ENCODE measurements at places on chromosomes 11 and 22.
A peak's percentile ranks its signal among the peaks of the same experiment; 100 is the strongest.

GRCh38 chr11:134082990-134083389, 14.1 kb downstream of the JAM3 start:
- DNase-seq, result no peak

DNA sequence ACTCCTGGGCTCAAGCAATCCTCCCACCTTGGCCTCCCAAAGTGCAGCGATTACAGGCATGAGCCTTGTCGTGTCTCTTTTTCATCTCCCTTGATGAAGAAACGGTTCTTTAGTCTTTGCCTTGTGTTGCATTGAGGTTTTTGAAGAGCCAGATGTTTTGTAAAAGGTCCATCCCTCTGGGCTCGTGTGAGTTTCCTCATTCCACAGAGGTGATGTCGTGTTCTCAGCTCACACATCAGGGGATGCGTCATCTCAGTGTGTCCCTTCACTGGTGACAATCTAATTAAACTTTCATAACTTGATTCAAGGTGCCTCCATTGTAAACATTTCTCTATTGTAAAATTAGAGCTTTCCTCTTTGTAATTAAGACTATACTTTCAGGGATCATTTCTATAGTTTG, 29.7 kb upstream of the TEF start:
- DNase-seq, result no peak

DNA sequence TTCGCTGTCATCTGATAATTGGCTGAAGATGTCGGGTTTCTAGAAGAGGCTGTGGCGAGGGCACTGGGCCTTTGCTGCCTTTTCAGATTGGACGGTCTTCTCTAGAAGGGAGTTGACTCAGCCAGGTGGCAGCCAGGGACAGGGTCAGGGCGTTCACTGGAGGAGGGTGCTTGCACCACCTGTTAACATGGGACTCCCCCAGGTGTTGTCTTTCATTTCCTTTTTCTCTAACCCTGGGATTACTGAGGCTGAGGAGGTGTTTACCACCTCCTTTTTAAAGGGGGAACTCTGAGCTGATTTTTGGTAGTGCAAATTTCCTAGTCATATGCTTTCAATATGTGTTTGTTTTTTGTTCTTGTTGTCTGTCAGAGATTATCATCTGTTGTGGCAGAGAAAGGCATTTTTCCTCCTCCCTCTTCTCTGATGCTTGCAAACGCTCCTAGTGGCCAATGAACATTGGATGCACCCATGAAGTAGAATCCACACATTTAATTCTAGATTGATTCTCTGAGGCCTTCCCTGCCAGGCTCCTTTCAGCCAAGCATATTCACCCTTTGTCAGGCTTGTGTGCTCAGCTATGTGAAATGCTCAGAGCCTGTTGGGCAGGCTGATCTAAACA, 54.1 kb downstream of the LDLRAD3 start:
- no peak for DNase-seq

GRCh38 chr11:82996966-82997606, 74.6 kb downstream of the RAB30 start:
- DNase-seq, result no peak

GRCh38 chr22:24145446-24146193, 35.7 kb upstream of the SUSD2 start:
- no peak for DNase-seq

GRCh38 chr11:127862406-127862805, 725.0 kb downstream of the ETS1 start:
- DNase-seq, result no peak

DNA sequence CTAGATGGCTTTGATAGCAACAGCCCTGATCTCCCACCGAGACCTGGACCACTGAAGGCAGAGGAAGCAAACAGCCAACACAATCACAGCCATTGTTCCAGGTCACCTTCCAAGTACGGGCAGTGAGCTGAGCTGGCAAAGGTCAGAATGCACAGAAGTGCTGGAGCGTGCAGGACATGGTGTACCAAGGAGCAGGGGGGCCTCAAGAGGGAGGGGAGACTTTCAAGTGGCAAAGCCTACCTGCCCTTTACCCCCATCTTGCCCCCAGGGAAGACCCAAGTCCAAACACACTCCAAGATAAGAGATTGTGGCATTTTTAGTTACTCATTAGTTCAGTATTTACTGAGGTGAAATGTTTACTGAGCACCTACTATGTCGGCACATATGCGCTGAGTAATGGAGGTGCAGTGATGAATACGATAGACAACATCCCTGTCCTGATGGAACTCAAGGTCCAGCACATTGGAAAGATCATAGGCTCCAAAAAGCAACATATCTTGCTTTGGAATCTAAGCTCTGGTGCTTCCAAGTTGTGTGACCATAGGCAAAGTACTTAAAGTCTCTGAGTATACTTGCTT, 26.0 kb upstream of the TTC12 start:
- DNase-seq, result no peak

DNA sequence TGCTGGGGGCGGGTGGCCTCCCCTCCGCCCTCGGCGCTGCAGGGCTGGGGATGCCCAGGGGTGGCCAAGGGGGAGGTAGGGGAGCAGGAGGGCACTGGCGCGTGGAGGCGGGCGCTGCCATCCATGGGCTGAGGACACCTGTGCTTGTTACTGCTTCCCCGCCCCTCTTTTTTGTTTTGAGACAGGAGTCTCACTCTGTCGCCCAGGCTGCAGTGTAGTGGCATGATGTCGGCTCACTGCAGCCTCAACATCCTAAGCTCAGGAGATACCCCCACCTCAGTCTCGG, 683 bp upstream of the FADS3 start:
- DNase-seq, result no peak

DNA sequence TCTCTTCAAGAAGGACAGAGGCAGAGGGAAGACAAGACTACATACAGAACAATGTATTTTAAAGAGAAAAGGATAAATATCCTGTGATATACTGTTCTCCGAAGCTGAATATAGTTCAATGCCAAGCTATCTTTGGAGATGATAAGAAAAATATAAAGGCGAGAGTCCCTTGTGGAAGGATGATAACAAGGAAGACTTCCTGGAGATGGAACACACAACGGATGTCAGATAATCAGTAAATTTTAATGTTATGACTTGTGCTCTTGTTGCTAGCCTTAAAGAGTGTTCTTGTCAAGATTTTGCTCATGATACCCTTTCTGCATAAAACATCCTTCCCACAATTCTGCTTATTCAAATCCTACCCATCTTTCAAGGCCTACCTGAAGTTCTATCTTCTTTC, 6.8 kb upstream of the CTR9 start:
- no peak for DNase-seq

DNA sequence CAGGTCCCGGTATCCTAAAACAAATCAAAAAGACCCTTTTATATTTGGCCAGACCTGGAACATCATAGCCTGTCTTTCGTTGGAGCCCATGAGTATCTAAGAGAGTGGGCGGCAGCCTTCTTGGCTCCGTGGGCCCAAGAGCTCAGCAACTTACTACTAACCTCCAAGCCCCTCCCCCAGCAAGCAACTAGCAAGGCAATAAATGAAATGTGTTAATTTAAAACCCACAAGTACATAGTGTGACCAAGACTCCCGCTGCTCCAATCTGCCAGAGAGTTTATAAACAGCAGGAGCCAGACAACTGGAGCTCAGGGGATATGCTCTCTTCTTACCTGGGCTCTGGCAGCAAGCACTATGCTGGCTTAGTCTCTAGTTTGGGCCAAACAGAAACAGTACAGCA, 40.8 kb upstream of the CYP2D6 start:
- no peak for DNase-seq

- peak; percentile 59 for DNase-seq
These were observed 555.8 kb downstream of the BUD13 start for GRCh38 chr11:116217006-116217405.

GRCh38 chr11:75069473-75069872, 27.2 kb downstream of the OR2AT4 start:
- DNase-seq, result no peak

- DNase-seq, result no peak
These were observed 10.7 kb downstream of the IL2RB start for GRCh38 chr22:37138849-37139561.

DNA sequence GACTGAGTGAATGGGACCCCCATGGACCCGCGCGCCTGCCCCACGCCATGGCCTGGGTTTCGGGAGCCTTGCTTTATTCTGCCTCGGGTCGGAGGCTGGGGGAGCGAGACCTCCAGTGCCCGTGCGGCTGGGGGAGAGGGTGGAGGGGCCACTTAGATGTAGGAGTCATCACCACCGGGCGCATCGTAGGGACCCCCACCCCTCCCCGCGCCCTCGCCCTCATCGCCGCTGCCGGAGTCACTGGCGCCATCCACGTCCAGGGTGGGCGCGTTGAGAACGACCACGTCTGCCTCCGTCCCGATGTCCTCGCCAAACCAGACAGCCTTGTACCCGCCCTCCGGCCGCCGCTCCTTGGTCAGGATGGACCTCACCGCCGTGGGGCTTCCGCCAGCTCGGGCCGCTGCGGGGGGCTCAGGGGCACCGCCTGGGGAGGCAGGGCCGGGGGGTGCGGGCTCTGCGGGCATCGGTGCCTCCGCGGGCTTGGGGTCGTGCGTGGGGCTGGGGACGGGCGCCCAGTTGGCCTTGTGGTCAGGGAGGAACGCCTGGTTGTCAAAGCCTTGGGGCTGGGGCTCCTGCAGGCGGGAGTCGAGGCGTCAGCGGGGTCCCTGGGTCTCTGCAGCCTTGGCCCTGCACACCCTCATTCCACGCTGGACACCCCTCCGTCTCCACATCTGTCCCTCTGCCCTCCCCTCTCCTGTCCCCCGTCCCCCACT, 1.6 kb upstream of the IRF7 start:
- DNase-seq, result peak; percentile 31

DNA sequence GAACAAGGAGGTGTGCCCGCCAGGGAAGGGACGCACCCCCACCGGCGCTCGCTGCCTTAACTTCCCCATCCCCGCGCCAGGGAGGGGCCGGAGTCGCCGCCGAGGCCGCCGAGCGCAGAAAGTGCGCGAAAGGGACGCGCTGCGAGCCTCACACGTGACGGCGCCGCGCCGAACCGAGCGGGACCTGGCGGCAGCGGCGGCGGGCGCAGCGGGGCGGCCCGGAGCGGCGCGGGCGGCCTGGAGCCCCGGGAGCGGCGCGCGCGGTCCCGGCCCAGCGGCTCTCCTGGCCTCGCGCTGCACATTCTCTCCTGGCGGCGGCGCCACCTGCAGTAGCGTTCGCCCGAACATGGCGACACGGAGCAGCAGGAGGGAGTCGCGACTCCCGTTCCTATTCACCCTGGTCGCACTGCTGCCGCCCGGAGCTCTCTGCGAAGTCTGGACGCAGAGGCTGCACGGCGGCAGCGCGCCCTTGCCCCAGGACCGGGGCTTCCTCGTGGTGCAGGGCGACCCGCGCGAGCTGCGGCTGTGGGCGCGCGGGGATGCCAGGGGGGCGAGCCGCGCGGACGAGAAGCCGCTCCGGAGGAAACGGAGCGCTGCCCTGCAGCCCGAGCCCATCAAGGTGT, at the start of gene SORL1:
Gene SORL1 (plus strand): TSS at position 329 of the 623 bp plus-strand sequence. CDS start 18 bp downstream, at position 347.
- peak; percentile 82 for DNase-seq

- no peak for DNase-seq
These were observed 393.5 kb downstream of the TENM4 start for GRCh38 chr11:79047321-79047720.

- DNase-seq, result no peak
These were observed 41.7 kb downstream of the HORMAD2 start for GRCh38 chr22:30121960-30122359.

DNA sequence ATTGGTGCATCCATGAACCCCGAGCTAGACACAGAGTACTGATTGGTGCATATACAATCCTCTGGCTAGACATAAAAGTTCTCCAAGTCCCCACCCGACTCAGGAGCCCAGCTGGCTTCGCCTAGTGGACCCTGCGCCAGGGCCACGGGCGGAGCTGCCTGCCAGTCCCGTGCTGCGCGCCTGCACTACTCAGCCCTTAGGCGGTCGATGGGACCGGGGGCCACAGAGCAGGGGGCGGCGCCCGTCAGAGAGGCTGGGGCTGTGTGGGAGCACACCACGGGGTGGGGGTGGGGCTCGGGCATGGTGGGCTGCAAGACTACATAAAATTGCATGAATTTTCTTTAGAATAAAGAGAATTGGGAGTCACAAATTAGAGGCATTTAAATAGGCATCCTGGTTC, 248.6 kb downstream of the TMEM135 start:
- no peak for DNase-seq

- peak; percentile 75 for DNase-seq
These were observed 1.1 kb upstream of the PITPNB start for GRCh38 chr22:27919942-27920755.

DNA sequence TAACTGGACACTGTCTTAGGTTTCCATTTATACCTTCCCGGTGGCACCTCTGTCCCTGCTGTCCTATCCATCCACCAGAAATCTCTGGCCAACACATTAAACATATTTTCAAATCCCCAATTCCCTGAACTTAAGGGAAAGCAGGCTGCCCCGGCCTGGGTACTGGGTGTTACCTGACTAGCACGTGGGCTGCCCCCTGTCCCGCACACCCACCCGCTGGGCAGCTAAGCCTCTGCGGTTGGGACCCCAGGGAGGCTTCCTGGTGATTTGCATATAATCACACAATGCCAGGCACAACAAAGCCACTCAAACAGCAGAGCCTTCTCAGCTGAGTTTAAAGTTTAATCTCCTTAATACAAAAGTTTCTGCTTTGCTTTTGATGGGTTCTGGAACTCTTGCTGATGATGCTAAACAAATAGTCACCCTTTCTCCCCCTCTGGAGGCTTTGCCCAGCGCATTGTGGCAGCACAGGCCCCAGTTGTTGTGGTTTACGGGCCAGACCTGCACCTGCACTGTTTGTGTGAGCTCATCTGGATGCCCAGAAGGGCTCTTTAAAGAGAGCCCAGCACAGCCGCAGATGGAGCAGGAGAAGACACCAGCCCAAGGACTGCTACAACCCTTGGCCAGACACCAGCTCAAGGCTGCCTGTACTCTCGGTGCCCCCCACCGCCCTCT, 59.9 kb upstream of the POU2AF1 start:
- peak; percentile 11 for DNase-seq

DNA sequence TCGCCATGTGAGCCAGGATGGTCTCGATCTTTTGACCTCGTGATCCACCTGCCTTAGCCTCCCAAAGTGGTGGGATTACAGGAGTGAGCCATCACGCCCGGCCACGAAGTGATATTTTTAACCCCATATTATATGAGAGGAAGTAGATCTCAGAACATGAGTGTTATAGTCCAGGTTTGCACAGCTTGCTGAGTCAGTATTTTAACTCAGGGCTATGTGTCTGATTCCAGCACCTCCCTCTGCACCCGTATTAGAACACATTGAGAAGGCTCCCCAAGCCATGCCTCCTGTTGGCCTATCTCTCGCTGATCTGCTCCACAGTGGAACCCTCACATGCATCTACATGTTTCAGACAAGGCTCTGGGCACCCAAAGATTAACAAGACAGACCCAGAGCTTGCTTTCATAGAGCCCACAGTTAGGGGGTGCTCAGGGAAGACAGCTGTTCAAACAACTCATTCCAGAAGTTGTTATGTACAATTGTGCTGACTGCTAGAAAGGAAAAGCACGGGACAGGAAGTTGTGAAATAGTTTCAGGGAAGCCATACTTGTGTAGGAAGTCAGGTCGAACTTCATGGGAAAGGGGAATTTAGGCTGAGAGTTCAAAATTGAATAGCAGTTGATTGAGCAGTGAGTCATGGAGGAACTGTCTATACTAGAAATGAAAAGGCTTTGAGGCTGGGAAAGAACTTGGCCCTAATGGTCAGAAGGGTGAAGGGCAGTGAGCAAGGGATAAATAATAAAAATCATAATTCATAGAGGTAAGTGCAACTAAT, 49.3 kb upstream of the CLPB start:
- peak; percentile 24 for DNase-seq

Data from femur (tissue), 1 donor.